ENCODE measurements at places on chromosomes 12 and 14.
A peak's percentile ranks its signal among the peaks of the same experiment; 100 is the strongest.

- DNase-seq = no peak
These were observed 60.6 kb downstream of the PIWIL1 start for GRCh38 chr12:130398100-130398848.

DNA sequence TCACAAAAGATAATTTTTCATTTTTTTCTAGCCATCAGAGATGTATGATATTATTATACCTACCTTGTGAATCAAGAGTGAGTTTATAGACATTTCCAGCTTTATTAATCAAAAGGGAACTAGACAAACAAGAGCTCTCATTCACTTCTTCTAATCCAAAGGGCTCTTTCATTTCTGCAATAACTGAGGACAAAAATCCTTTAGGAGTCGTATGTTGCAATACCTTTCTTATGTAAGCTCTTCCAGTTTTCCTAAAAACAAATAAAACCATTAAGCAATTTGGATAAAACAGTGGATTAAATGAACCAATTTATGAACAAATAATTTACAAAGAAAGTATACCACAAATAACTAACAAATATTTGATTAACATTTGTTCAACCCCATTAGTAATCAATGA, 107.1 kb downstream of the CATSPERB start:
- no peak for DNase-seq

GRCh38 chr14:88030079-88030478, 25.1 kb downstream of the GPR65 start:
- DNase-seq = no peak

GRCh38 chr12:71415336-71416231, 24.0 kb upstream of the LGR5 start:
- peak; percentile 58 for DNase-seq

GRCh38 chr14:95282354-95282985, 37.2 kb downstream of the CLMN start:
- DNase-seq = no peak

- DNase-seq = no peak
These were observed 97.4 kb upstream of the ATF7IP start for GRCh38 chr12:14268120-14268515.

DNA sequence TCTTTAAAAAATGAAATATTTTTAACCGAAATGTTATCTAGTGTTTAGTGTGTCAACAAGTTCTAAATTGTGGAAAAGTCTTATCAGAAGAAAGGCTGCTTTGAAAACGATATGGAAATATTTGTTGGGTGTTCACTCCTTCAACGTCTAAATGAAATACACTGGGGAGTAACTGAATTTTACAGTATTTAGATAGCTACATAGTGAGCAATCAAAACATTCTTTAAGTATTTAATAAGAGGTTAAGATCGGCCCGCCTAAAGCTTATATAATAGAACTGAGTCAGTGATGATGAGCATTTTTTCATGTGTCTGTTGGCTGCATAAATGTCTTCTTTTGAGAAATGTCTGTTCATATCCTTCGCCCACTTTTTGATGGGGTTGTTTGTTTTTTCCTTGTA, 228.3 kb downstream of the RAD51B start:
- DNase-seq = no peak

- no peak for DNase-seq
These were observed 17.0 kb upstream of the IL22 start for GRCh38 chr12:68270358-68270757.

DNA sequence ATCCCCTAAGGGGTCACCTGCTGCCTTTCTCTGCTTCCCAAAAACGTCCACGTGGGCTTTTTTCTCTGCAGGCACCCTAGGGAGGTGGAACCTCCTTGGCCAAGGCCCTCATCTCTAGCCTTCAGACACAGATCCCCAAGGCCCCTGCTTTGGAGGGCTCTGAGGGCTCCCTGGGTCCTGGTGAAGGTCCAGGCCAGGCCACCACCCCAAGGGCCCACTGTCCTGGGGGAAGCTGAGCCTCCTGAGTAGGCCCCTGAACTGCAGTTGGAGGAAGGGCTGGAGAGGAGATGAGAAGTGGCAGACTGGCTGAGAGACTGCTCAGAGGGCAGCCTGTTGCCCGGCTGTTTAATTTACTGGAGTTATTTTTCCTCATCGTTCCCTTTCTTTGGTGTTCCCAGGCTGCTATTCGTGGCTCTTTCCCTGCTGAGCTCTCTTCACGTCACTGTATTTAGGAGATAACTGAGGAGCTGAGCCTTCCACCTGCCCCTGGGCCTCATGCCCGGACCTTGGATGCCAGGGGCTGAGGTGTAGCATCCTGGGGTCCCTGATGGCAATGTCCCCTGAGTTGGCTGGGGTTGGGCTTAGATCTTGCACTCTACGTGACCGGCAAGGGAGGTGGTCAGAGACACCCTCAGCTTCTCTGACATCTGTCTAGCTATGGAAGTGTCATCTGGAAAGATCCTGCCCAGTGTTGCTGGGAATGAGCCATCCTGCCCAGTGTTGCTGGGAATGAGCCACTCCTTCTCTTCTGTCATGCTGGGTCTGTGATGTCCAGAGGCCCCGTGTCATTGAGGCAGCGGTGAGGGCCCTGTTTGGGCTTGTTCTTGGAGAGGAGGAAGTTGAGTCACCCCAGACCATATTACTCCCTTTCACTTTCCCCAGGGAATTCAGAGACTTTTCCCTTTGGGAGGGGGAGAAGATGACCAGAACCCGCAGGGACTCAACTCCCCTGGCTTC, 139.8 kb downstream of the TSPAN9 start:
- no peak for DNase-seq

DNA sequence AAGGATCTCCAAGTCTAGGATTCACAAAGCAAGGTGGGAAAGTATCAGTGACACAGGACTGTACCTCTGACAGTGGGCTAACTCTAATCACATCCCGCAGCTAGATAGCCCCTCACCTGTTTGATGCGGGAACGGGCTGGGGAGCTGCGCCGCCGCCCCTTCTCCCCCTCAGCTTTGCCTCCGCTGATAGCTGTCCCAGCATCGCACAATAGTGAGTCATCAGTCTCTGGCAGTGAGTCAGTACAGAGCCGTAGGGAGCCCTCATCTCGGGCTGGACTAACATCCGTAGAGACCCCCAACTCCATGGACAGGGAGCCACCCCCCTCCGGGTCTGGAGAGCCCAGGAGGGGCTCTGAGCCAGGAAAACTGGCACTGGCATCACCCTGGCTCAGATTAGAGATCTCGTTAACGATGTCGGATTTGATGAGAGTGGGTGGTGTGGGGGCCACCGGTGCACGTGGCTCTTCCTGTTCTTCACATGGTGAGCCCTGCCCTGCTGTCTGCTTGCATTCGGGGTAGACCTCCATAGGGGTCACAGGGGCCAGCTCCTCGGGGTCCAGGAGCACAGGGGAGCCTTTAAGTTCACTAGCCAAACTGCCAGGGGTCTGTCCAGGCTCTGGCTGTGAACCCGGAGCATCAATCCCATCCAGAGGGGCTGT, 10.9 kb downstream of the KMT2D start:
- DNase-seq = no peak

DNA sequence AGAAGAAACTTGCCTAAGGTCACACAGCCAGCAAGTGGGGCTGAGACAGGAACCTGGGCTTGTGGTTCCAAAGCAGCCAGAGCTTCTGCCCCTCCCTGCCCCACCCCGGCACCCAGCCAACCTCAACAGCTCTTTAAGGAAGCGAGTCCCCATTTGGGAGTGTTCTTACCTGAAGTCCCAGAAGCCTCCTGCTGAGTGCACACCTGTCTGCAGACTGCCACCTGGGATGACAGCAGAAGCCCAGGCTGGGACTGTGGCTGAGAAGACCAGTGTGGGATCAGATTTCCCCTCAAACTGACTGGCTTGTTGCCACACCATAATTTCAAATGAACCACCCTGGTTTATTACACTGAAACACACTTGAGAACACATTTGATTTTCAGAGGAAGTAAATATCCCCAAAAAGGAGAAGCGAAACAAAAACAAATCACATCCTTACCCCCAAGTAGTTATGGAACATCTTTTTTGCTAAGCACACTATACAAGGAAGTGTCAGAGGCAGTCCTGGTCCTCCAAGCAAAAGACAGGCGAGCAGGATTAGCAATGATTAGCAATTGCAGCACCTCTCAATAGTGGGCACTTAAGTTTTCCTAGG, 6.3 kb upstream of the RIN3 start:
- no peak for DNase-seq

- DNase-seq = no peak
These were observed 236.7 kb upstream of the EGLN3 start for GRCh38 chr14:34187519-34188044.

DNA sequence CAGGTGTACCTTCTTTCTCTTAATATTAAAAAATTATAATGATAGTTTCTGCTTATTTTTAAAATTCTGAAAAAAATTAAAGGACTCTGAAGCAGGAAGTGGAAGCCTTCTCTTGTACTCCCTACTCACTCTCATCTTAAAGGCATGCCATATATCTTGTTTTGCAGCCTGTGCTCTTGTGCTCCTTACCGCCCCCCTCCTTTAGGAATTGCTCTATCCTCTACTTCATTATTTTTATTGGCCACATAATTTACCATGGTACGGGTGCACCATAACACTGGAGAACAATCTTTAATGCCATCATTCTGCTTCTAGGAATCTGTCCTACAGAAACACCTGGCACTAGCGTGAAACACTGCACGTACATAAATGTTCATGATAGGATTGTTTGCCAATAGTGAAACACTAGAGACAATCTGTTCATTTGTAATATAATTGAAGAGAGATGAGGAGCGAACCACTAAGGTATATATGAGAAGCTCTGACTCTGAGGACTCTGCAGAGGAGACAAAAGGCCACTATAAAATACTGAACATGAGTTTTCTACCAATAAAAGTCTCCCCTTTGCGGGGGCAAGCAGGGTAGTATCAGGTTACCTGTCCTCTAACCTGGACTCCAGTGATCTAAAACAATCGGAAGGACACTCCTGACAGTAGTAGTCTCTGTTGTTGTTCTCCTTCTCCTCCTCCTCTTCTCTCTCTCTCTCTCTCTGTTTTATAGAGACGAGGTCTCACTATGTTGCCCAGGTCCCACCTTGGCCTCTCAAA, 6.3 kb upstream of the NYNRIN start:
- peak; percentile 39 for DNase-seq

DNA sequence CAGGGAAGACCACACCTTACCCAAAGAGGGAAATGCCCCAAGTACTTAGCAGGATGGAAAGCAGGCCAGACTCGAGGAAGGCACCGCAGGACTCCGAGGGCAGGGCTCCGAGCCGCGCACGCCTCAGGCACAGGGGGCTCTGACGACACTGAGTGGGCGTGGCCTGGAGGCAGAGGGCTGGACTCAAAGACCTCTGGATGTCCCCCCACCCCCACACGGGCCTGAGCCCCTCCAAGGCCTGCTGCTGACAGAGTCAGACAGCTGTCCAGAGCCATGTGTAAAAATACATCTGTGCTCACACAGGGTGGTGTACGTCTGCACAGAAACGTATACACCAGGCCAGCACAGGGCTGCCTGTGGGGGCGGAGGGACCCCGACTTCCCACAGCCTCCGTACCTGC, 1.4 kb downstream of the AKT1 start:
- peak; percentile 70 for DNase-seq

GRCh38 chr14:54686871-54687749, 120.2 kb downstream of the SAMD4A start:
- no peak for DNase-seq

- DNase-seq = no peak
These were observed 104.6 kb downstream of the ITPR2 start for GRCh38 chr12:26728205-26729050.

- peak; percentile 48 for DNase-seq
These were observed 3.2 kb upstream of the AMIGO2 start for GRCh38 chr12:47082796-47083621.

DNA sequence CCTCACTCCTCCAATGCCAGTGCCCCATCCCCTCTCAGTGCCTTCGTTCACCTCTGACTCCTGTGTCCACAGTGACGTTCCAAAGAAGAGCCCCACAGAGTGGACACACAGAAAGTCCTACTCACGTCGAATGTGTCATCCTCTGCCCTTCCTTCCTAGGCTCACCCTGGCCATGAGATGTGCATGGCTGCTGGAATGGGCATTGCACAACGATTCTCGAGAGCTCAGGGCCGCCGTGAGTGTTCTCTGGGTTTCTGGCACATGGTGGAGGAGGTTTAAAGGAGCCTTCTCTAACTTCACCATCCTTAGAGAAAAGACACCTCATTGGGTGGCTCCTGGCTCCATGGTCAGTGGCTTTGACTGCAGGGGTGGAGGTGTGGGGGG, 12.8 kb upstream of the CEP170B start:
- DNase-seq = no peak
